Activated T-cell treated with anti-CD3 and anti-CD28 coated beads for 24 hours (primary cell): ENCODE measurements at places on chromosomes 2 and 18.

DNA sequence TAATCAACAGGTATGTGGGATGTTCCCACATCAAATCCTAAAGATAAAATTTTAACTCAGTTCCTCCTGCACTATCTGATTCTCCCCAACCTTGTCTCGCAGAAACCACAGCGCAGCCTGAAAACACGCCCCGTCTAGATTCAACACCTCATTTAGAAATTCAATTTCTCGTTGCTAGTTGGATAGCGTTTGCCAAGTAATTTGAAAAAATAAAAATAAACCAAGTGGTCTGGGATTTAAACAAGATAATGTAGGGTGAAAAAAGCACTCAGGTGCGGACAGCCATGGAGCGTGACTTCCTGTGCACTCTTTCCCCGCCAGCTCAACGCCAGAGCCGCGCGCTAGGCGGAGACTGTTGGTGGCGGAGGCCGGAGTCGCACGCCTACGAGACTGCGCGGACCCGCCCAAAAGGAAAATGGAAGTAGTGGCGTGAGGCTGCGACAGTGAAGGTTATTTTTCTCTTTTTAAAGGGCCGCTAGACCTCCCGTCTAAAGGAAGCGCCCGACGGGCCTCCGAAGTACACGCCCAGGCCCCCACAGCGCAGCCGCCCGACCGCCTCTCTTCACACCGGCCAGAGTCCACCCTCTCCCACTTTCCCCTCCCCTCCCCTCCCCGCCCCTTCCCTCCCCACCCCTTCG, 615 bp upstream of the CCNT2 start:
- DNase-seq, result peak; percentile 85

DNA sequence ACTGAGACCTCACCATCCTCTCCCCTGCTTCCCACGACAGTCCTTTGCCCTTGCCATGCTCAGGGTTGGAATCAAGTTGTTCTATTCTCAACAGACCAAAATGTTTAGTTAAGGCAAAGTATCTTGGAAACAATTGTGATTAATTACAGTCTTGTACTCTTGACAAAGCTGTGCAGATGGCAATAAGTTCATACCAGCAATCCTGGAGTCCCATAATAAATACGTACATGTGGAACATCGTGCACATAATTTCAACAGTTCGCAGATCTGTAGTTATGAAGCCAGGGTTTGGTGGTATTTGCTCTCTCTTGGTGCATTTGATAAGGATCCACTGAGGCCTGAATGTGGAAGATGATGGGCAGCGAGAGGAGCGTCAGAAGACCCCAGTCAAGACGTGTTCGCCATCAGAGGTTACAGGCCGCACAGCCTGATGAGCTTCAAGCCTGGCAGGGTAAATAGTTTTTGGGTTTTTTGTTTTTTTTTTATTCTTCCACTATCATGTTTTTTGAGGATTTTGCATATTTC, 52.9 kb upstream of the EML6 start:
- no peak for DNase-seq

GRCh38 chr2:207289295-207290018, 123.7 kb upstream of the KLF7 start:
- no peak for DNase-seq

DNA sequence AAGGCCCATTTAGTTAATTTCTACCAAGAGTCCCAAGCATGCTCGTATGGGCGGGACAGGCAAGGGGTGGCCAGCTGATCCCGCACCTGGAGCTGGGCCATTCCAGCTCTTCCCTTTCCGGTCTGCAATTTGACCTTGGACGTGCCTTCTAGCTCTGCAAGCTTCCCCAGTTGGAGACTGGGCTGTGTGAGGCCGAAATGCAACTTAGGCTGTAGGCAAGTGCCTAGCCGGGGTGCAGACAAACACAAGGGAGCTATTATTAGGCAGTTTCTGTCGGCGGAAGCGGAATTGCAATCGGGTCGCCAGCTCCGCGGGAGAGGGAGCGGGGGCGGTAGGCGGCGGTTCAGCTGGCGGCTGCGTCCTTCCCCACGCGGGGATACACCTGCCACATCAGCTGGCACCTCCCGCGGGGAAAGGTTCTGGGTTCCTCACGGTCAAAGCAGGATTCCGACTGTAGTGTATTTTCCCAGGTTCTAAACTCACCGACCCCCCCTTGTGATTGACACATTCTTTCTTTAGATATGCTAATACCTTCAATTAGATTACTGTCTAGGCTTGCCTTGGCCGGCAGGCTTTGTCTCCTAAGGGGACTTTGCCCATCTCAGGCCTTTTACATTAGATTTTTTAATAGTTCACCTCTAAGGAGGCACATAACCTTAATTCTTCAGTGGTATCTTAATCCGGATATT, 17.1 kb upstream of the ZNF532 start:
- no peak for DNase-seq

DNA sequence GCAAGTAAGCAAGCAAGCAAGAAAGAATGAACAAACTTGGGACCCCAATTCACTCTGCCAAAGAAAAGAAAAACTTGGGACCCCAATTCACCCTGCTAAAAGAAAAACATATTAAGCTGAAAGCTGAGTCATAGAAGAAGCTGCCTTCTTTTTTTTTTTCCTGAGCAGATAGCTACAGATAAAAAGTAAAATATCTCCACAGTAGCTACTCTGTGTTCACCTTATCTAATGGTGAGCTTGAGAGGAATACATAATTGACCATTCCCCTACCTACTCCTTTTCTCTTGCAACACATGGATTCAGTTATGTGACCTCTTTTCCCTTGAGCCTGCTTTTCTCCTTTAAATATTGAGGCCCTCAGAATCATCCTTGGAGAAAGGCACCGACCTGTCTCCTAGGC, 63.0 kb downstream of the MCFD2 start:
- DNase-seq, result no peak

GRCh38 chr2:70115646-70116442, 28.6 kb downstream of the PCBP1 start:
- DNase-seq, result no peak

DNA sequence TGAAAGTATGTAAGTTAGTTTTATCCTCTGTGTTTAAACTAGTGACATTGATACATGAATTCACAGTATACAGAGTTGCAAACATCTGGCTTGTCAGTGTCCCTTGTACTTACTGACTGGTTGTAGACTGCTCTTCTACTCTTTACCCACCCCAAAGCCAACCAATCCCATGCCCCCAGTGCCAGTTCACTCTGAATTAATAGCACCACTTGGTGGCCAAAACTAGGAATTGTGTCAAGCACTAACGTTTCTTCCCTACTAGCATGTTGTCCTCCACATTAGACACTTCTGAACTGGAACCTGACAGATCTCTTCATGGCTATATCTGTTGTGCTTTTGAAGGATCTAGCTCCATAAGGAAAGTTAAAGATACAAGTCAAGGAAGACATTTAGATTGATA, 27.2 kb upstream of the OTX1 start:
- no peak for DNase-seq

GRCh38 chr2:135175177-135175576, 123.1 kb downstream of the RAB3GAP1 start:
- DNase-seq, result no peak

- DNase-seq, result no peak
These were observed 562.7 kb upstream of the ID2 start for GRCh38 chr2:8118940-8119781.

DNA sequence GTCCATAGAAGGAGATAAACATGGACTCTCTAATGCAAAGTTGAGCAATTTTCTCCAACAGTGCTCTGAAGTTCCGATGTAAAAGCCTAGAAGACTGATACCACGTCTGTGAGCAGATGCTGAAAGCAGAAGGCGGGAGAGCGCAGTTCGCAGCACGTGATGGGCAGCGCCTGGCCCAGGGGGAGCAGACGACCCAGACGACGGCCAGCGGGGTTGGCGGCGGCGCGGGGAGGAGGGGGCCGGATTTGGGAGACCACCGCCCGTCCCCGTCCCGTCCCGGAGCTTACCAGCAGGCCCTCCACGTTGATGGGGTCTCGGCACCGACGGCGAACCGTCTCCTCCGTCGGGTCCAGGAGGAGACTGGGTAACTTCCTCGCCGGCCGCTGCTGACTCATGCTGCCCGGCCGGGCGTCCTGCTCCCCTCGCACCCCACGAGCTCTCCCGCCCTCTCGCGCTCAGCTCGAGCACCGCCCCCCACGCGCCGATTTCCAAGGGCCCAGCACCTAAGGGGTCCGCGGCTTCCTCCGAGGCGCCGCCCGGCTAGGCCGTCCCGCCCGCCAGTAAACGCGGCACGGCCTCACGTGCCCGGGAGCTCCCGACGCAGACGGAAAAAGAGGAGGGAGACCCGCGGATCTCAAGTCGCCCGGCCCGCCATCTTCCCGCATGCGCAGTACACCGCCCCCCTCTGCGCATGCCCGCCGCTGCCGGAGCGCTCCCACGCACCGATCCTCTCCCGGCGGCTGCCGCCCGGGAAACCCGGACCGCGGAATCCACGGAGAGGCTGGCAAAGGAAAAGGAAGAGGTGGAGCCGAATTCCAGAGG, at the start of gene E2F6:
Gene E2F6 (minus strand): TSS at position 677 of the 822 bp plus-strand sequence. CDS start 282 bp downstream, at position 395.
- DNase-seq, result peak; percentile 88
